ENCODE measurements at places on chromosomes 1 and 21.

DNA sequence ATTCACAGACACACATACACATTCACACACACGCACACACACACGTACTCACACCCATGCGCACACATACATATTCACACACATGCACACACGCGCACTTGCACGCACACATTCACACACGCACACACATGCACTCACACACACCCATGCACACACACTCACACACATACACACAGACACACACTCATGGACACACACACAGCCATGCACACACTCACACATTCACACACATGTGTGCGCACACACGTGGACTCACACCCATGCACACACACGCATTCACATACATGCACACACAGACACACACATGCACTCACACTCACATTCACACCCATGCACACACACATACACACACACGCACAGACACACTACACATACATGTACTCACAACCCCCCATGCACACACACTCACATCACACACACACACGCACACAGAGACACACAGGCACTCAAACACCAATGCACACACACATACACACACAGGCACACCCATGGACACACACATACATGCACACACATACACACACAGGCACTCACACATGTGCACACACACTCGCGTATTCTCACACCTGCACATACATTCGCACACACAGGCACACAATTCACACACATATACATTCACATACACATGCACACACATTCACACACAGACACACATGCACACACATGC, 589.1 kb downstream of the PTPRU start:
- DNase-seq = no peak

DNA sequence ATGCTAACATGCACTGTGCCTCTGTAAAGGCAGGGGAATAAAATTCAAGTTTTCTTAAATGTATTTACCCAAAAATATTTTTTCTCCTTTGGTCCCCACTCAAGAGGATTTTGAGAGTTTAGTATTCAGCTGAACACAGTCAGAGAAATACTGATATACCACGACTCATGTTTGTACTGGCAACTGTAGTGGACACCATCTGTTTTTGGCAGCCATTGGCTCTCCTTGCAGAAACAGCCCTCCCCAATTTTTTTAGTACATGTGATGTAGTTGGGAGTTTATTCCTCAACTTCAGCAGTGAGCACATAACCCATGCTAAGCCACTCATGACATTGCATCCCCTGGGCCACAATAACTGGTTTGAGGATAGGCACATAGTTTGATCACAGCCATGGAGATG, 154.8 kb upstream of the POU3F1 start:
- DNase-seq = no peak

DNA sequence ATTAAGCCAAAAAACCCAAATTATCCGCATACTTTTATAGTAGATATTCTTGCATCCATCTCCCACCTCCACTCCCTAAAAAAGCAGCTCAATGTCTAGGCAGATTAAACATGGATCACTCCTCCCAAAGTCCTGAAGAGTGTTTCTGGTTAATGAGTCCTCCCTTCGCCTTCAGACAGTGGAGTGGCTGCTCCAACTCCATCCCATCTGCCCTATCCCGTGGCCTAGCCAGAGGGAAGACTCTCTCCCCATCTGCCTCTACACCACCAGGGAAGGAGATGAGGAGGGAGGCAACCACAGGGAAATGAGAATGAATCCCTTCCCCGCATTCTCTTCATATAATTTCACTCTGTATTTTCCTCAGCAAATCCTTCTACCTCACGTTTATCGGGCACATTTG, 103.8 kb downstream of the SLC45A1 start:
- DNase-seq = no peak

DNA sequence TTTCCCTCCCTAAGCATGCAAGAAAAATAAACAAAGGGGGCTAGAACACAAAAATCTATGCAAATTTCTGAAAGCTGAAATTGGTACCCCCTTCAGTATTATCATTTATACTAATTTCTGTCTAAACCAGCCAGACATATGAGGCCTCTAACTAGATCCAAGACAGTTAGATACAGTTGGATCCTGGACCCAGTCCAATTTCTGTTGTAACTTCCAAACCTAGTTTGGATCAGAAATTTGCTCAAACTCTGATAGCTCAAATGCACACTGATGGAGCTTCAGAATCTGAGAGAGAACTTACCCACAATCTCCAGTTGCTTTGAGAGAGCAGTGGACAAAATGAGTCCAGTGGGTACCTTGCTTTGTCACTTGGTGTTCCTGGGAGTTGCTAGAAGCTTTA, 11.9 kb downstream of the CEP350 start:
- no peak for DNase-seq

GRCh38 chr1:229841230-229841629, 215.2 kb downstream of the URB2 start:
- DNase-seq = no peak

DNA sequence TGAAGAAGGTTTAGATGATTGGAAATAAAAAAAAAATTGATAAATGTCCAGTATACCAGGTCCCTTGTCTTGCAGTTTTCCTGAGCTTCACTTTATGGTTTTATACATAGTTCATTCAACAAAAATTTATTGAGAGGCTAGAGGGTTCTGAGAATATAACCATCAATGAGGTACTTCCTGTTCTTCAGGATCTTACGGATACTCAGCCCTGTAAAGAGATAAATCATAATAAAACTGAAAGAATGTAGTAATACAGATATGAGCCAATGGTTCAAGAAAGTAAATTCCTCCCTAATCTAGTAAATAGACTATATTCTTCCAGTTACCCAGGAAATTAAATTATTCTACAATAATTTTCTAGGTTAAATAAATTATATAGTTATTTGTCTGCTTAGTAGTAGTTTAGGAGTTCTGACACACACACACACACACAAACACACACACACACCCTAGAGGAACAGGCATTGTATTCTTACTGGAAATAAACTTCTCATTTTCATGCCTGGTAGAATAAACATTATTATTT, 70.4 kb upstream of the HMCN1 start:
- DNase-seq = no peak

DNA sequence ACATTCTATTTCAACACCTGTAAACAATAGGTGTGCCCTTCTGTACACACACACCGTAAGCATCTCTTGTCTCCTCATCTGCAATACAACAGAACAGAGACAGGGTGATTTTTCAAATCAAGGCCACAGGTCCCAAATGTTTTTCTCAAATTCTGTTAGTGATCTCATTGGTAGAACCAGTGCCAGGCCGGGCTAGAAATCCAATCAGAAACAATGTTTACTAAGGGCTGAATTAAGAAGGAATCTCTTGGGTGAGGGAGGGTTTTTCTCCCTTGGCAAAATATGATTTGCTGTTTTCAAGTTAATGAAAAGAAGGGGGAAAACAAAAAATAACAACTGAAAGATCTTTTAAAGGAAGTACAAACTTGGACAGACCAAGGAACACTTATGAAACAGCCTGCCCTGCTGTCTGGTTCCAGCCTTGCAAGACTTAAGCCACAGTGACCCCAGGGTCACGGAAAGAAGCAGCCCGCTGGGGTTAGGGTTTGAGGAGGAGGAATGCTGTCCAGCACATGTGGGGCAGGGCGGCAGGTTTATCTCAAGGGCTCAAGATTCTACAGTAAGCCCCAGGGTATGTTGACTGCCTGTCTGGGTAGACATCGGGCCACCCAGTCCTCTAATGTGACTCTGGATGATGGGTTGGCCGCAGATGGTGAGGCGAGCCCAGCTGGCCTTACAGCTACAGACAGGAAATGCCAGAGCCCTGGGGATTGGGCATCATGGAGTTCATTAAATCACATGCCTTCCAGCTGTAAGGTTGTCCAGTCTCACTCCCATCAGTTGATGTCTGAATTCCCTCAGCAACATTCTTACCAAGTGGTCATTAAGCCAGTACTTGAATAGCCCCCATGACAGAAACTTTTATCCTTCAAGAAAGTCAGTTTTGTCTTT, 73.3 kb upstream of the SLC44A3 start:
- no peak for DNase-seq

DNA sequence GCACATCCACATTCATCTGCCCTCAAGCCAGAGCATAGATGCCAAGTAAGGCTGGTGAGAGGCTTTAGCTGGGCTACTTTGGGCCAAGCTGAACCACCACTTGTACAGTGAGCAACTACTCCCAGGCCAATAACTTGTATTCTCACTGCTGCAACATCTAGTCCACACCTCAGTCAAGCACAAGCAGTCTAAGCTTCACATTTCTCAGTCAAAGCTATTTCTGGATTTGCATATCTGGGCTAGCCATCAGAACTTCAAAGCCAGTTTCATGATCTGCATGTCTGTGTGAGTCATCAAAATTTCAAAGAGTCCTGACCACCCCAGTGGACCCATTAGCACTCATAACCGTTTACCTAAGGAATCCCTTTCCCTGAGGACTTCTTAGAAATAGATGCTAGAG, 77.7 kb upstream of the DIRAS3 start:
- no peak for DNase-seq

GRCh38 chr1:167795810-167796740, 74.3 kb downstream of the MPZL1 start:
- no peak for DNase-seq

- DNase-seq = no peak
Observed at GRCh38 chr1:235639226-235640205, 10.1 kb downstream of the GNG4 start.

- no peak for DNase-seq
Observed at GRCh38 chr1:38858833-38859560, 575 bp downstream of the RRAGC start.

- no peak for DNase-seq
Observed at GRCh38 chr1:43874716-43875115, 58.9 kb upstream of the ARTN start.

- DNase-seq = no peak
Observed at GRCh38 chr1:2133879-2134215, 60.7 kb downstream of the FAAP20 start.

DNA sequence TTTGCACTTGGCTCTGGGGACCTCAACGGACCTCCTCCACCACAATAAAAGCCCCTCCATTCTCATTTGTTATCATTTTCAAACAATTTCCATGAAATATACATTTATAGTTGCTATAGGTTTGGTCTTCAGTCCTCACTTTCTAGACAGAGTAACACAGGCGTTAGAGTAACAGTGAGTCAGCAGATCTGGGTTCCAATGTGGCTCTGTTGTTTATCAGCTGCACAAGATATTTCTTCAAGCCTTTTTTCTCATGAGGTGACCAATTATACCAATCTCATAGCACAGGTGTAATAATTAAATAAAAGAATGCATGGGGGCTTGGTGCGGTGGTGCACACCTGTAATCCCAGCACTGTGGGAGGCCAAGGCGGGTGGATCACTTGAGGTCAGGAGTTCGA, 32.8 kb upstream of the PSMB2 start:
- DNase-seq = no peak

DNA sequence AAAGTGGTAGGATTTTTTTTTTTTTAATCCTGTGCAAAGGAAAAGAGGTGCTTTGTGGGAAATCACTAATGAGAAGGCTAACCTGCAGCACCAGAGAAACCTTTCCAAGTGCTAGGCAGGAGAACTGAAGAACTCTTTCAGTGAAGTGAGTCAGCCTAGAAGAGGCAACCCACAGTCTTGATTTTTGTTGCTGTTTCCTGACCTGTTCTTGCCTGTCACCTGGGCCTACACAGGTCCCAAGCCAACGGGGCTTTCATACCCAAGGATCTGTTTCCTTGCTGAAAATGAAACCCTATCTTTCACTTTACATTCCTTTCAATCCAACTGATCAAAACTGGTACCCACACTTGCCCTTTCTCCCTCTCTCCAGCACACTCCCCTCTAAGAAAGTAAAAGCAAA, 7.1 kb upstream of the IKBKE start:
- no peak for DNase-seq

- DNase-seq = no peak
Observed at GRCh38 chr1:21165646-21166045, 11.1 kb downstream of the EIF4G3 start.

DNA sequence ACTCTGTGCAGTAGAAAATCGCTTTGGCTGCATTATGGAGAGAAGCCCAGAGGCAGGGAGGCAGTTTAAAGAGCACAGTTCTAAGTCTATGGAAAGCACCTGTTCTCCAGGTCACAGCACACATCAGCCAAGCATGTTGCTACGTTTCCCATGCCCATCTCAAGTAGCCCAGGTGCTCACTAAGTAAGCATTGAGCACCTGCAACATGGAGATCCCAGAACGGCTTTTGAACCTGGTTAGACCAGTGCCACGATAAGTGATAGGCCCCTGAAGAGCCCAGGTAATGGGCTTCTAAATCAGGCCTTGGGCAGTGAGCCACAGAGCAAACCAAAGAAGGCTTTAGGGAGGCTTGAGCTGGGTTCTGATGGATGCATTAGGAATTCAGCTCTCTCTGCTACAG, 186.2 kb downstream of the C1orf94 start:
- DNase-seq = no peak

- DNase-seq = no peak
Observed at GRCh38 chr21:32426066-32426465, 13.6 kb downstream of the EVA1C start.

DNA sequence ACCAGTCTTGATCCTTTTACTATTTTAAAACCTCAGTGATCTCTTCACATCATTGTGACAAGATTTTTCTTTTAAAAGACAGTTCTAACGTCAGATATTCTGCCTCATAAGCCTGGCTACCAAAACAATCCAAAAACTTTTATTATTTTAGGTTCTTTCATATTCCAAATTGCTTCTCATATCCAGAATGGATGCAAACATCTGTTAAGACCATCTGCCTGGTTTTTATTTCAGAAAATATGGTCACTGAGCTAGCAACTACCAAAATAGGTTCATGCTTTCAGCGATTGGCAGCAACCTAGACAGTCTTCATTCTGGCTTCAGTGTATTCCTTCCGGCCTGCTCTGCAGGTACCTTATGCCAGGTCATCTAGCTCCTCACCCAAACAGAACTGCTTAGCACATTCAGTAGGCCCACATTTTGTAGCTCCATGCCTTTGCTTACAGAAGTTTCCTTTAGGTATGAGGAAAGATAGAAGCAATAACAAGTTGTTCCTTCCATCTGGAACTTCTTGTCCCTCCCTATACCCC, 59.0 kb upstream of the CACYBP start:
- DNase-seq = no peak

GRCh38 chr1:219660666-219661463, 48.0 kb upstream of the ZC3H11B start:
- DNase-seq = peak; percentile 61

GRCh38 chr1:95004013-95004412, 68.7 kb downstream of the ALG14 start:
- DNase-seq = no peak

GRCh38 chr21:30710499-30710898, 8.1 kb downstream of the KRTAP21-3 start:
- no peak for DNase-seq

GRCh38 chr1:150076066-150076465, 8.5 kb downstream of the VPS45 start:
- no peak for DNase-seq

- DNase-seq = no peak
Observed at GRCh38 chr1:23473037-23473800, 10.8 kb downstream of the ASAP3 start.

DNA sequence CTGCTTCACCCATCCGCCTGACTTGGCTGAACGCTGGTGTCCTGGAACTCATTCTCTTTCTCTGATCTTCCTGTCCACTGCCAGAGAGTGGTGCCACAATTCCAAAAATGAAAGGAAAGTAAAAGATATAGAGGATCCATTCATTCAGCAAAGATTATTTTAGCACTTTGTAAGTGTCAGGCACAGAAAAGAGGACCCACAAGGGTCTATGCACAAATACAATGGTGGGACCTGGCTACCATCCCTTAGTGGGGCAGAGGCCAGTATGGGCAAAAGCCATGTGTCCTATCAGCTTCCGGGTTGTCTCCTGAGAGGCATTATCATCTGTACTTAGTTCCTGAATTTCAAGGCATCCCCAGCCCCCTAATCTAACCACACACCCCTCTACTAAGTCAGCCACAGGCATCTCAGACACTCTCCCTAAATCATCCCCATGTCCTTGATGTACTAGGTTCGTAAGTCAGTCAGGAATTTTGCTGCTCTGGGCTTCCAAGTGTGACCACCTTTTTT, 19.0 kb downstream of the SSR2 start:
- no peak for DNase-seq

Data from NCI-H1930 (cell line).